NCI-H187 treated with DMSO at 0.1 percent for 48 hours (cell line): ENCODE measurements at places on chromosomes 7 and 10.

GRCh38 chr7:130515315-130516040 is 23.6 kb downstream of the MEST start:
- no peak for DNase-seq

GRCh38 chr7:121388950-121389349 is 7.2 kb downstream of the FAM3C start:
- no peak for DNase-seq

DNA sequence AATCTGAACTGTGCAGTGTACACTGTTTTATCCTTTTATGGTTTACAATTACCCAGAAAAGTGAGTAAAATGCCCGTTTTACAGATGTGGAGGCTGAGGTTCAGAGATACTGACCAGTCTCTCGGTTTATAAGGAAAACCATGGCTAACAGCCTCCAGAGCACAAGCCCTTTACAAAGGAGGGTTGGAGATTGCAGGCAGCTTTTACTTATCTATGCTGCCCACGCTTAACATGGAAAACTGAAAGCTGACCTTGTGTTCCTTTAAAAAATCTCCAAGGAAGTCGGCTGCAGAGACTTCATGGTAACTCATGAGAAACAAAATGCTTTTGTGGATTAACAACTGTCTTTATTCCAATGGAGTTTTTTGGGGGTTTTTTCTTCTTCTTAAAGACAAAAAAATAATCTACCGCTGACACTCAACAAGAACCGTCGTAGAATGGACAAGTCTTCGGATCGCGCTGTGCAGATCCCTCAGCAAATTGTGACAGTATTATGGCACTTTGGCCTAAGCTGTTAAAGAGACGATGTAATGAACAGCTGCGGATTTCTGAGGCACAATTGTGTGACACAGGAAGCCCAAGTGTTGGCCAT is 654 bp upstream of the SLF2 start:
- no peak for DNase-seq

DNA sequence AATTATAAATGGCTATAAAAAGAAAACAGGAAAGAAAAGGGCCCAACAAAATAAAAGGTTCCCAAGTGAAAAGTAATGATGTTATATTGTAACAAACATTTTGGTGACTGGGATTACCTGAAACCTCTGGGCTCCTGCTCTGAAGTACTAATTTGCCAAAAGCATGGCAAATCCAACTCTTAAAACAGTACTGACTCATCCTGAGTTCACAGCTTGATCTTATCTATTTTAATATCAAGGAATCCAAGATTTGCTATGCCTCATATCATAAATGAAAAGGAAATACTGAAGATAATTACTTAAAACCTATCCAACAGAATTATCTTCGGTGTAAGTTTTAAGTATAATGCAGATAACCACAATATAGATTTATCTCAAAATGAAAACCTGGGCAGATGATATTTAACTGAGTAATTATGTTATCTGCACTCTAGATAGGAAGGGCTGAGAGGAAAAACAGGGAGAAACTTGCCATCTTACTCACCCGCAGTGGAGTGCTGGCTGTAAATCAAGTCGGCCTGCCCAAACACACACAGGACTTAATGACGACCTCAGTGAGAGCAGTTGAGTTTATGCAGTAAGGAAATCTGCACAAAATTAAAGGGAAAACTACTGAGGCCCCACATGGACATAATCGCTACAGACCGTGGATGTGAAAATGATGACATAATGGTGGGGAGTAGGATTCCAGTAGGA is 48.4 kb downstream of the MPP7 start:
- DNase-seq = no peak

DNA sequence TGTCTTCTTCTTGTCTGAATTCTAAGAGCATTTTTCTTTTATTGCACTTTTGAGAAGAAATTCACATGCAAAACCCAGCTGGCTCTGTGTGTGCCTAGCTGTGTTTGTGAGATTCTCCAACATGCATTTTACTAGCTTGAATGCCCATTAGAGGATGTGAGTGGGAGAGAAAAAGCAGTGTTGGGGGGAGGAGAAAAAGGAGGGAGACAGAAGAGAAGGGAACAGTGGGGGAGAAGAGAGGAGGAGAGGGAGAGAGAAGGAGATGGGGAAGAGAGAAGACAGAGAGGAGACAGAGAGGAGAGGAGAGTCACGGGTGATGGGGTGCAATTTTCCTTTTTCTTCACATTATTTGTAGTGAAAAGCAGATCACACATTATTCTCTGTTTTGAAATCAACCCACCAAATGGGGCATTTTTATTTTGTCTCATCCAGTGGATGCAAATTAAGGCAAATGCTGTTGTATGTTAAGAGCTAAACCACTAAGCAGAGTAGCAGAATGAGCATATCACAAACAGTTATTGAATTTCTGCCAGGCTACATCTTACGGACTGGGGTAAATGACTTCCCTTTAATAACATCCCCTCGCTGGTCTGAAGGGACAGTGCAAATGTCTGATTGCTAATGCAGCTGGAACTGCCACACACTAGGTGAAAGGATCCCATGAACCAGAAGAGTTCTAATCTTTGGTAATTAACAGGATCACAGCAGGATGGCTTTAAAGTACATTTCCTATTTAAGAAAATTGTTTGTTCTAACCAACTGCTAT is 849 bp downstream of the LRRN3 start:
- no peak for DNase-seq

GRCh38 chr7:64581926-64582894 is 19.3 kb upstream of the ZNF680 start:
- no peak for DNase-seq

- no peak for DNase-seq
These were observed 42.2 kb upstream of the PDGFA start for GRCh38 chr7:561631-562373.
